Left cardiac atrium (tissue), 4 donors: ENCODE measurements at places on chromosomes 5 and 9. TPM values are rescaled to one million over a fixed set of nuclear protein-coding genes. Genes with fewer than 3 reads are reported as not detected.

The PCDHGA1 gene
- total RNA-seq: 1.8 TPM

The DIPK1B gene
- total RNA-seq: 35.2 TPM

The SPINK5 gene
- total RNA-seq: 0.65 TPM

DNA sequence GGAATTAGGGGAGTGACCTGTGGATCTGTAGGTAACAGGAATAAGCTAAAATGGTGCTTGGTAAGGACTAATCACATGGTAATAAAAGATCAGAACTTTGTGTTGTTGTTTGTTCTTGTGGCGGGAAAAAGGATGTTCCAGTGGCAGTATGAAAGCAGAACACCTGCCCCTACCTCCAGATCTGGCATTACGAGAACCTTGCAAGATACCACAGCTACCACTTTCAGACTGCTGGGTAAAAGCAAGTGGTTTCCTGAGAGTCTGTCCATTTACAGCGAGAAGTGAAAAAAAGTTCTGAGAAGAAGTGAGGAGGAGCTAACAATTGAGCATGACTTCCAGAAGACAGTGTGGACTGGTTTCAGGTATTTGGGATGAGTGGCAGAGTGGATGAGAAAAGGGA is 252.5 kb downstream of the TLE4 start:
- no peak for DNase-seq

DNA sequence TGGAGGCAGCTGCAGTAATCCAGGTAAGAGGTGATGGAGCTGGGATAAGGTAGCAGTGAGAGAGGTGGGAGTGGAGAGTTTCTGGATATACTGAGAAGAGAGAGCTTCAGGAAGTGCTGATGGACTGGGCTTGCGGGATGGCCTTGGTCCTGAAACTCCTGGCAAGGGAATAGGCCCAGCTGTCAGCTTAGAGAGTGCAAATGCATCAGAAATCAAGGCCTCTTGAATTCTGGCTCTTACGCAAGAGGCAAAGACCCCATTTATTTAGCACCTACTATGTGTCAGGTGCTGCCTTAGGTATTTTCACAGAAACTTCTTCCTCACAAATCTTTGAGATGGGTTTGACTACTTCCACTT is 227.2 kb upstream of the MAP3K1 start:
- DNase-seq: no peak

DNA sequence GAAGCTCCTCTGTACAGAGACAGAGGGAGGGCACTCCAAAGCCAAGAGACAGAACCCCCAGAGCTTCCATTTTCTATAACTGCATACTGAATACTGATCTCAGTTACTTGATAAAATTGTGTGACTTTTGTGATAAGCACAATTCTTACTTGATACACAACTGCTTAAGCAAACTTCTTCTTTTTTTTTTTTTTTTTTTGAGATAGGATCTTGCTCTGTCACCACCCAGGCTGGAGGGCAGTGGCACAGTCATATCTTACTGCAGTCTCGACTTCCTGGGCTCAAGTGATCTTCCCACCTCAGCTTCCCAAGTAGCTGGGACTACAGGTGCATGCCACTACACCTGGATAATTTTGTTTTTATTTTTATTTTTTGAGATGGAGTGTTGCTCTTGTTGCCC is 252.1 kb upstream of the ZNF608 start:
- DNase-seq: no peak

DNA sequence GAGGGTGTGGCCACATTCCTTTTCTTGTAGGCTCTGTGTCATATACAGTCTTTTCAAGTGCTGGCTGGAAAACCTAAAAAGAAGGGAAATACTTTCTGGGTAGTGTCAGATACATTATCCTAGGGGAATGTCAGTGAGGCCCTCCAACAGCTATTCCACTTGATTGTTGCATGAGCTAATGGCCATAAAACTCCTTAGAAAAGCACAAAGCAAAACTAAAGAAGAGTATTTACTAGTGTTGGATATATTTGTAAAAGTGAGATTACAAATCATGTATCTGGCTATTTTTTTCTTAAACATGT is 829 bp downstream of the ANXA1 start:
- no peak for DNase-seq

DNA sequence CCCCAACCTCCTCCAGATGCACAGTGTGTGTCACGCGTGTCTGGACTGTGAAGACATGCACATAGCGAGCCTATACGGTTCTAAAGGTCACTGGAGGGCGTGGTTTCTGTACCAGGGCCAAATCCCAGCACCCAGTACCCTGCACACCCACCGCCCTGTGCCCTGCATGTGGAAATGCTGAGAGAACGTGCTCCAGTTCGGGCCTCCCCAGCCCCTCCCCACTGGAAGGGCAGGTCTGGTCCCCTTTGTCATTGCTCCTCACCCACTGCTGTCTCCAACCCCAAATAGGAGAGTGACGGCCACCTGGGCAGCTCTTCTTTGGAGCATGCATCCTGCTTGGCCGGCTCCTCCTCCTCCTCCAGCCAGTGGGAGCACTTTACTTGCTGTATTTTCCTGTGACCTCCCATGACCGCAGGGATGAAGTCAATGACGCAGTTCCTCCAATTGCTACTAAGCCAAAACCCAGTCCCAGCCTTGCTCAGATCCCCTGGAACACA is 116.7 kb downstream of the WNK2 start:
- no peak for DNase-seq

- DNase-seq: no peak
These were observed 84.8 kb downstream of the MVB12B start for GRCh38 chr9:126411225-126411947.
